ENCODE measurements at places on chromosomes 4 and X.

DNA sequence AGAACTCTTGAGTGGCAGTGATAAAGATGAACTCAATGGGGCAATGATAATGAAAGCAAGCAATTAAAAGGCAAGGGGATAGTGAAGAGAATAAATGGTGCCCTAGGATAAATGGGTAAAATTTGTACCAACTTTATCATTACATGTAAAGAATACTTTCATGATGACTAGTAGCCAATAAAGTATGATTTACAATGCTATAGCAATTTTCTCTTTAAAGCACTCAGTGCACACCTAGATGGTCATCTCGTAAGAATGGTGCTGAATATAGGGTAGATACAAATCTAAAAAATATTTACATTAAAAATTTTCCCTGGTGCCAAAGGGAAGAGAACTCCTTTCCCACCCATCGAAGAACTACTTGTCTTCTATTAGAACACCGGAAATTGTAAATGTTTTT lies 651.4 kb downstream of the STPG2 start:
- no peak for DNase-seq

GRCh38 chr4:61152433-61152832 lies 47.7 kb upstream of the ADGRL3 start:
- no peak for DNase-seq

DNA sequence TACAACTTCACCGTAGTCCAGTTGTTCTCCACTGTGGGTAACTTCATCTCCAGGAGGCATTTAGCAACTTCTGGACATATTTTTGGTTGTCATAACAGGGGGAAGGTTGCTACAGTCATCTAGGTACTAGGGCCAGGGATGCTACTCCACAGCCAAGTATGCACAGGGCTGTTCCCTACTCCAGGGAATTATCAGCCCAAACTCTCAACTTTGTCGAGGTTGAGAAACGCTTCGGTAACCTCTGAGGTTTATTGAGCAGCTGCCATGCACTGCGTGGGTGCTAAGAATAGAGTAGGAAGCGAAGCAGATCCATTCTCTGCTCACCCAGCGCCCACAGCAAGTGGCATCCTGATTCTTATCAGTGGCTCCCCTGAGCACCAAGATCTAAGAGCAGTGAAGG lies 8.2 kb downstream of the FGFBP1 start:
- no peak for DNase-seq

DNA sequence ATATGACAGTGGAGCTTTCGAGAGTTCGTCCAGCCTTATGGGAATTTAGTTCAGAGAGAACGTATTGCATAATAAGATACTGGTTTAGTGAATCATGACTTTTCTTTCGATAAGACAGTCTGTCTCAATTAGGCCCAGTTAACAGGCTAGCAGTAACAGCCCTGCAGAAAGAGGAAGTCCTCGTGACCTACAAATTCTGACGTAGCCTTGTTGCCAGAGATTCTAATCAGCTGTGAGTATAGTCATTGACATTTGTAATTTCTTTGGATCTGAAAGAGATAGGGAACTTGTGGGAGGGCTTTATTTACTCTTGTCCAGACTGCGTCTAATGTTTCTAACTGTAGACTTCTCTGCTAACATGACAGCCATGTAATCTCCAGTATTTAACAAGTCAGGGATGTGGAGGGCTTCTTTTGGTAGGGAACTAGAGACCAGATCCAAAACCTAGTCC lies 15.8 kb downstream of the ART3 start:
- DNase-seq = no peak

DNA sequence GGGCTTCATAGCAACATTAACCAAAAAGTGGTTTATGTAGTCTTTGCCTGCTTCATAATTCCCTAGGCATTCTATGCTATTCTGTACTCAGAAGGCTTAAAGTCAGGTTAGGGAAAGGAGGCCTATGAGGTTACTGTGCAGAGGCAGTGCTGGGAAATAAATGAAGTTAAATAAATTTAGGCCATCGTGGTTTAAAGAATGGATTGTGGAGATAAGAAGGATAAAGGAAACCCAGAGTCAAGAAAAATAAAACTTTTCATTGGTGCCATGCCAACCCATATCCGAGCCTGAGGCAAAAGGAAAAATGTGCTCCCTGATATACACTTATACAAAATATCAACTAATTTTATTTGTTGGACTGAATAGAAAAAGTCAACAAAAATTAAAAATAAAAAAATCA lies 70.2 kb downstream of the AR start:
- no peak for DNase-seq

DNA sequence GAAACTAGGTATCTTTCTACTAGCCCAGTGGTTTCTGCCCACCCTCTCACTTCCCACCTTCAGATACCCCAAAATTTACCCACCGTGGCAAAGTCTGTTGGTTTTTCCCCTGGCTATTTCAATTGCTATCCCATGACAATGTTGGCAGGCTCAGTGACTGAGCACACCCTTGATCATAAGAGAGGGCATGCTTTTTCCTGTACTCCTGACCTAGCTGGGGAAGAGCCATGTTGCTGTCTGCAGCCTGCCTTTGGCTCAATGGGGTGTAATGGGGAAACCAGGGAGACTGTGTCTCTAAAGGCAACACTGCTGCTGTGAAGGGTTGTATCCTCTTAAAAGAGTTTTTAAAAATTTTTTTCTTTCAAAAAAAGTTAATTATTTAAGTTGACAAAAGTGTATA lies 90.4 kb upstream of the CITED1 start:
- DNase-seq = no peak

- no peak for DNase-seq
Measured at GRCh38 chrX:80537096-80537495, 116.8 kb downstream of the TENT5D start.

DNA sequence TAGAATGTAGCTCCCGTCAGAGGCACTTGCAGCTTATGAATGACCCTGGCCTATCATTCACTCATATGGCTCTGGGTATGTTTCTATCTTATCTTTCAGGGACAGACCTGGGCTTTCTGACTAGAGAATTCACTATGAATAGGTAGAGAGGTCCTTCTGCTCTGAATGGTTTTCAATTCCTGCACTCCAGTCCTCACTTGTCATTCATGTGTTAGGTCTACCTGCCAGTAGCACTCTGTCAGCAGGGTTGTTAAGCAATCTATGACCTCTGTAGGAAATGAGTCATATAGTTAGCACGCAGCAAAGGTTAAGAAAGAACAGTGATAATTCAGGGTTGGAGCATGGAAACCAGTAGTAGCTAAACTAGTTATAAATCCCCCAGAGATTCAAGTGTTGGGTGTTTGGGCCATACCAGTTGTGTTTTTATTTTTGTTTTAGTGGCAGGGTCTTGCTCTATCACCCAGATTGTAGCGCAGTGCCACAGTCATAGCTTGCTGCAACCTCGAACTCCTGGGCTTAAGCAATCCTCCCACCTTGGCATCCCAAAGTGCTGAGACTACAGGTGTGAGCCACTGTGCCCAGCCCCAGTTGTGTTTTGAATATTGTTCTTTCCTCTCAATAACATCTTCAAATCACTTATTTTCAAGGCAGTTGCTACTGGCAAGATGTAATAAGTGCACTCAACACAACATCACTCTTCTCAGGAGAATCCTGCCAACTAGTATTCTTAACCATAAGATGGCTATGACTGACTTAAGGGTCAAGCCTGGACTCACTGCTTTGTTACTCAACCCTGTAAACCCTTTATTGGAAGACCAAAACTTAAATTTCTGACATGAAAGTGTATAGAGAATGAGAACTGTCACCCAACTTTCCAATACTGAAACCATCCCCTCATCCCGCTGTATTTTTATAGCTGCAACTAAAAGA lies 25.1 kb downstream of the ARL13A start:
- DNase-seq = no peak

GRCh38 chrX:153884136-153884535 lies 1.8 kb downstream of the L1CAM start:
- no peak for DNase-seq

DNA sequence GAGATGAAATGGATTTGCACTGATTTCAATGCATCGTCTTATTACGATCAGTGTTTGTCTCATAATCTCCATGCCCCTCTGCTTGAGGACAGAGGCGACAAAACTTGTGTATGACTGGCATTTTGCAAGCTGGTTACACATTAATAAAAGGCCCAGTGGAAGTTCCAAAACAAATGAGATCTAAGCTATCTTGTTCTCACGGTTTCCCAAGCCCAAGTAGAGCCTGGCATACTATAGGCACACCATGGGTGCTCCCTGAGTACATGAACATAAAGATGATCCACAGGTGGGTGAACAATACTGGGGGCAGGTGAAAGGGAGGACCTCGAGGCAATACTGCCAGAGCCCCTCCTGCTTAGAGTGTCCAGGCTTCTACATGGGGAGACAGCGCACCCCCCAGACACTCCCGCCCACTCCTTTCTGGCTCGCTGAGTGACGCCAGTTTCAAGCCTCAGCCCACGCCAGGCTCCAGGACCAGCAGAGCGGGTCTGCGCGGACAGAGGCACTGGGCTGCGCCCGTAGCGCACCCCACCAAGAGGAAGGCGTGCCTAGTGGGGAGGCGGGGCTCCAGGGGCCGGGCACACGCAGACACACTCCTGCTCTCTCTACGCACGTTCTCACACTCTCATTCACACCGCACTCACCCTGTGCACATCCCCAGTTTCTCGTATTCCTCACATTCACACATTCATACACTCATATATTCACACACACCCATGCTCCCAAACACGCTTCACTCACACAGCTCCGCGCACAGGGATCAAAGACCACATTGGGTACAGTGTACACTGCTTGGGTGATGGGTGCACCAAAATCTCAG lies 8.9 kb upstream of the GSX2 start:
- DNase-seq = no peak

- DNase-seq = no peak
Measured at GRCh38 chrX:29254515-29254914, 667.3 kb downstream of the IL1RAPL1 start.

- DNase-seq = no peak
Measured at GRCh38 chr4:140806163-140806562, 50.0 kb upstream of the TBC1D9 start.

DNA sequence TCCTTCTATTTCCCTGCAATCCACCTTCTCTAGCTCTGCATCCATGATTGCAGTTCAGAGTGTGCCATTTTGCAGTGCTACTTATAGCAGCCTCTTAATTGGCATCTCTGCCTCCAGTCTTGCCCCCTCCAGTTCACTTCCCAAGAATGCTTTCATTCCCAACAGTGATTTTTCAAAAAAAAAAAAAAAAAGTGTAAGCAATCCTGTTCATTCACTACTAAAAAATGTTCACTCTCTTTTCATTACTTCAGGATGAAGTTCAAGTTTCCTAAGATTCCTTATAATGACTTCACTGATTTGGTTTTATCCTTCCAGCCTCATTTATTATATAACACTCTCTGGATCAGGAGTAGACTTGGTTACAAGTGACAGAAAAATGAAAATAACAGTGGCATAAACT lies 124.7 kb upstream of the LNX1 start:
- no peak for DNase-seq

GRCh38 chrX:87098477-87098876 lies 419.1 kb upstream of the KLHL4 start:
- no peak for DNase-seq

DNA sequence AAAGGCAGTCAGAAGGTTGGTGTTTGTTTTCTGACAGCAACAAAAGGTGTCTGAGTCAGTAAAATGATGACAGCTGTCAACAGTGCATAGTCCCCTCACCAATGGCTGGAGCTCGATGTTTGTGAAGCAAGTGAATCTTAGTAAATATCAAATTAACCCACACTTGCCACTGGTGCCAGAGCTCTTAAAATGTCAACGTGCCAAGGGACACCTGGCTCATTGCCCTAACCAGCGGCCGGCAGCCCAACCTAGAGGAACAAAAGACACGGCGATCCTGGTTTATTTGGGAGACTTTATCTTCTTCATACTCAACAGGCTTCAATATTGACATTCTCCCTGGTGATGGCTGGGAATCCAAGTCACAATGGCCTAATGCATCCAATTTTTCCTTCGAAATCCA lies 143.4 kb downstream of the CPEB2 start:
- no peak for DNase-seq

GRCh38 chrX:65686236-65686635 lies 18.8 kb downstream of the MSN start:
- DNase-seq = no peak

- no peak for DNase-seq
Measured at GRCh38 chr4:113905301-113905700, 74.1 kb downstream of the ARSJ start.

DNA sequence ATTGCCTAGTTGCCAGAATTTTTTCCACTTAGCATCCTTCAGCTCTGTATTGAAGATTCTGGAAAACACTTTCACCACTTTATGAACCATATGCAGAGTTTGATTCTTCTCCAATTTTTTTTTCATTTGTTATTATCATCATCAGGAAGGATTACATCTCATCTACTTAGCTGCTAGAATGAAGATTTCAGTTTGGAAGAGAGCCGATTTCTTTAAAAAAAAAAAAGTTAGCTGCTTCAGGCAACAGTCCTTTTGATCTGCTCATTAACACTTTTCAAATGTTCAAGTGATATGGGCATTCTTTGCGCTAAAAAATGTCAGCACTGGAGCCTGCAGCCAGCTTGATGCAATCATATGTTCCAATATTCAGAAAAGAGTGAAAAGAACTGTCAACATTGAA lies 76.2 kb downstream of the ANTXR2 start:
- no peak for DNase-seq

DNA sequence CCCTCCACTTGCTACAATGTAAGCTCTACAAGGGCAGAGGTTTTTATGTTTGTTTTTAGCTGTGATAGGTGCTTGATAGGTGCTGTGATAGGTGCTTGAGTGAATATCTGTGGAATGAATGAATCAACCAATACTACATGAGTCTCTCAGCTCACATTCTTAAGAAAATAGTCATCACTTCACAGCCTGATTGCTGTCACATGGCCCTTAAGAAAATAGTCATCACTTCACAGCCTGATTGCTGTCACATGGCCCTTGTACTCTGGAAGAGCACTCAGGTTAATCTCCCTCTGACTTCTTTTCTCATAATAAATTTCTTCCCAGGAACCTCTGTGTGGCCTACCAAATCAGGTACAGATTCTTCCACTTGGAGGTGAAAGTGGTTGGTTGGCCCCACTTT lies 335.2 kb downstream of the TENM3 start:
- no peak for DNase-seq

GRCh38 chr4:152970102-152970820 lies 34.1 kb downstream of the FHDC1 start:
- DNase-seq = no peak

GRCh38 chrX:1462596-1463251 lies 10.0 kb upstream of the ASMTL start:
- DNase-seq = peak; percentile 45

DNA sequence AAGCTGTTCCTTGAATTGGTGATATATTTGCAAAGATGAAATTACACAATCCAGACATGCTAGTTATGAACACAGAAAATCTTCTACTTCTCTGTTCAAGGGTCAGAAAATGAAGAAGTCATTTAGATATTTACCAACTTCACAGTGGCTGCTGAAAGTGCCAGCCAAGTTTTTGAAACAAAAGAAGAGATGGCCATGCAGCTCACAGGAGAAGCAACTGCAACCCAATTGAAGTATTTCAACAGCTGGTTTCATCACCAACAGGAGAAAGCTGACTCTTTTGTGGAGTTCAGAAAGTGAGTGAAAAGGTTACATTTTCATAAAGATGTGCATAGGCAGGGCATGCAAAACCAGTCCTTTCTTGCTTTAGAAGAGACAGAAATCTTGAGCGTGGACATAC lies 70.1 kb upstream of the LSM6 start:
- no peak for DNase-seq
